ENCODE measurements at places on chromosomes 4 and X. TPM values are rescaled to one million over a fixed set of nuclear protein-coding genes. Genes with fewer than 3 reads are reported as not detected.

- no peak for DNase-seq
These were observed 663 bp upstream of the USP53 start for GRCh38 chr4:119211867-119212233.

- no peak for DNase-seq
These were observed 167.8 kb upstream of the GK2 start for GRCh38 chr4:79575709-79576428.

DNA sequence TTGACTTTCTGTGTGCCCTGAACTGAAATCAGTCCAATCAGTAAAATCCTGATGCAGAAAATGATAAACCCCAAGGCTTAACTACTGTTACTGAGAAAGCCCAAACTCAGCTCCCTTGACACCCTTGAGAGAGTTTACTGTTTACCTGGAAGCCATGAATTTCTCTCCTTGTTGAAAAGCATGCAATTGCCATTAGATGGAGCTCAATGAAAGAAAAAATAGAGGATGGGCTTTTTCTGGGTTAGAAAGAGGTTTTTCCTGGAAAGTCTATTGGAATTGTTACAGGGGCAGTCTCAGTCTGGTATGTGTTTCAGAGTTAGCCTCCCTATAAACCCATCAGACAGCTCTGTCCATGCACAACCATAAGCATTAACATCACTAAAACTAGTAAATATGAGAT is 66.4 kb upstream of the C4orf54 start:
- DNase-seq = no peak

DNA sequence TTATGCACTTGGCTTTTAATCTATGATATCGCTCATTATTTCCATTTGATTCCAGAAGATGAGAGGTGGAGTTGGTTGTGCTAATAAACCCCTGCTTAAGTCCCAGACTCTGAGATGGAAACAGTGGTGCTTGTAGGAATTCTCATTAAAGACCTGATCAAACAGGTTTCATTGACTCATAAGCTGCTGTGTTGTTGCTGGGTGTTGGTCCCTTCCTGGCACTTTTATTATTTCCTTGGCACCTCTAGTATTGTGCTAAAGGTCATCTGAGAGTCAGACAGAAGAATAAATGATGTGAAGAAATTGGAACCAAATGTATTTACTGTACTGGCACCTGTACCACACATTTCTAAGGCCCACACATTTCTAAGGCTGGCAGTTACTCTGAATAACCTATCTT is 544.7 kb upstream of the NR3C2 start:
- no peak for DNase-seq

- no peak for DNase-seq
These were observed 7.0 kb upstream of the TMSB4X start for GRCh38 chrX:12967711-12968465.

DNA sequence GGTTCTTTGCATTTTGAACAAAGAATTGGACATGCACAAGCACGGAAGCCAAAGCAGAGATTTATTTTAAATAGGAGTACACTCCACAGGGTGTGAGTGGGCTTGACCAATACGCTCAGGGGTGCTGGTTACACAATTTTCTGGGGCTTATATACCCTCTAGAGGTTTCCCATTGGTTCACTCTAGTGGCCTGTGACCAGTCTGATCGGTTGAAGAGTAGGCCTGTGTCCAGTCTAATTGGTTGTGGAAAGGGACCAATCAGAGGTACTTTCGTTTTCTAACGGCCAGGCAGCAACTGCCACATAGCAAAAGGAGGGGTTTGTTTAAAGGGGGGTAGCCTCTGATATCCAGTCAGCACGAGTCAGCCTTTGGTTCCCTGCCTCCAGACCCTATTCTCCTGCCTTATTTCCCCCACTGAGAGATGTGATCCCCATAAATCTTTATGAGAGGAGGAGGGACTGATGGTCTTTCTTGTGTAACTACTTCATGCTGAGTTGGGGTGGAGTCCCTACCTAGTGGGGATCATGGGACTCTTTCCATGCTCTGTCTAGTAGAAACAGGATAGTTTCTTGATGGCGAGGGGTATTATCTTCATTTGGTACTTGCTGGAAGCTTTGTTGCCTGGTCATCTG is 11.3 kb upstream of the AREG start:
- DNase-seq = no peak

- DNase-seq = no peak
These were observed 69.0 kb downstream of the KLHL13 start for GRCh38 chrX:118047446-118048186.

GPR50 gene
- polyA plus RNA-seq = not detected

DNA sequence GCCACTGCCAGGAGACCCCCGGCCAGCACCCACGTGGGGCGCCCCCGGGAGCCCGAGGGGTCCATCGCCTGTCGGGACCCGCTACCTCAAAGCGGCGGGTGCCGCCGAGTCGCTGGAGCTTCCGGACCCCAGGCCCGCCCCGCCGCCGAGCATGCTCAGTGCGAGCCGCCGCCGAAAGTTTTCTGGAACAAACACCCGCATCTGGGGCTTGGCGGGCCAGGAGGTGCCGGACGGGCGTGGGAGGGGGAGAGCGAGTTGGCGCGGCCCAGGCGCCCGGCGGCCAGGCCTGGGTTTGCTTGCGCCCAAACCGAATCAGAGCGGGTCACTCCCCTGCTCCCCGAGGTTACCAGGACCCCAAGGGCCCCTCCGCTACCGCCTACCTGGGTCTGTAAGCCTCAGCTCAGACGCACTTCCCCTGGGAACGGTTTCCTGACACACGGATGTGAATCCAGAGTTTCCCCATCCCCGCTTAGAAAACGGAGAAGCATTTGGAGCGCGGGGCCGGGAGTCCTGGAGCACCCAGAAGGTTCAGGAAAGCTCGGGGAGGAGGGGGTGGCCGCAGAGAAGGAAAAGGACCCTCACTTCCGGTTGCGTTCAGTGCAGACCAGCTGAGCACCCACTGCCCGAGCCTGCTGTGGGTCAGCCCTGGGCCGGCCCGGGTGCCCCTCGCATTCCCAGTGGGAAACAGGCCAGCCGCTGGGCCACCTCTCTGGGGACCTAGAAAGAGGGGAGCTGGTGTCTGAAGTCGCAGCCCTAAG is at the start of gene EVC2:
EVC2 (minus strand) TSS at position 111 of the 758 bp plus-strand sequence; CDS start at position 65, 46 bp downstream.
- peak; percentile 79 for DNase-seq

WAS gene
- polyA plus RNA-seq = 1.8 TPM

CORIN gene
- 35.8 TPM for polyA plus RNA-seq

All from heart left ventricle (tissue), 16 donors.